ENCODE measurements at places on chromosomes 7 and 10.

DNA sequence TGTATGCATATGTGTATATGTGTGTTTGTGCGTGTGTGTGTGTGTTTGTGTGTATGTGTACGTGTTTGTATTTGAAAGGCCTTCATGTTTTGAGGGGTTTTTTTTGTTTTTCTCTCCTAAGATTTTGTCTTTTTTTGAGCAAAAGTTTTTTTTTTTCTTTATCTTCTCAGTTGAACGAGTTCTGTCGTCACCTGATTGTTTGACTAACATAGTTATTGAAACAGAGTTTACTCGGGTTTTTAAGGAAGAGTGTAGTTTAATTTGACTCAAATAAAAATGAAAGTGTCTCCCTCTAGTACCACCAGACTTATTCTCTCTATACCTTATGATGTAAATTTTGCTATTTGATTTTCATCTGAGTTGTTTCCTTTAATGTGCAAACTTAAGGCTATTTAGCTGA is 73.5 kb downstream of the ST8SIA6 start:
- no peak for DNase-seq

DNA sequence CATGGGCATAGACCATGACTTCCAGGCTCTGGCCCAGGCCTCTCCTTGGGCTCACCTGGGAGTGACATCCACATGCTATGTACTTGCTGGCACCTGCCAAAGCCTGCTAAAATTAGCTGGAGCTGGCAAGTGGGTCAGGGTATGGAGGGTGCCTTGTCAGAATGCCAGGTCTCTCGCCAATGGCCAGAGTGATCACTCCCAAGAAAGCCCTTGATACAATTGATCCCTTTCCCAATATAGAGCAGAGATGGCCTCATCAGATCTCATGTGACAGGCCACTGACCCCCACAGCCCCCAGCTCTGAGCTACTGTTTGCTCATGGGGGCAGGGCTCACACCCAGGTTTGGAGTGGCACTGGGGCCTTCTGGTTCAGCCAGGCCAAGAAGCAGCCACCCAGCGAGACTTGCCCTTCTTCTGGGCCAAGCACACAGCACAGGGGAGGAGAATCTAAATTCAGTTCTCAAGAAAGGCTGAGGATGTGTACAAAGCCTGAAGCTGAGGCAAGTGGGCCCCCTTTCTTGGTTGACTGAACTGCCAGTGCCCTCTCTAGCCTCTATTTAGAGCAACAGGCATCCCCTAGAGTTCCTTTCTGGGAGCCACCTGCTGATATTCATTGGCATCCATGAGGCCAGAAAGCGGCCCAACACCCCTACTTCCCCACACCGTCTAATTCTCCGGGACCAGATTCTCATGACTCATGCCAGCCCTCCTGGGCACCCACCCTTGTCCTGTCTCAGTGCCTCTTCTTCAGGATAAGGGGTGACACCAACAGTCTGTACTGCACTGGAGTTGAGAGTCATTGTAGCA is 18.9 kb upstream of the MYL7 start:
- DNase-seq, result no peak

GRCh38 chr7:106914018-106914607 is 49.0 kb downstream of the PIK3CG start:
- DNase-seq, result peak; percentile 16

DNA sequence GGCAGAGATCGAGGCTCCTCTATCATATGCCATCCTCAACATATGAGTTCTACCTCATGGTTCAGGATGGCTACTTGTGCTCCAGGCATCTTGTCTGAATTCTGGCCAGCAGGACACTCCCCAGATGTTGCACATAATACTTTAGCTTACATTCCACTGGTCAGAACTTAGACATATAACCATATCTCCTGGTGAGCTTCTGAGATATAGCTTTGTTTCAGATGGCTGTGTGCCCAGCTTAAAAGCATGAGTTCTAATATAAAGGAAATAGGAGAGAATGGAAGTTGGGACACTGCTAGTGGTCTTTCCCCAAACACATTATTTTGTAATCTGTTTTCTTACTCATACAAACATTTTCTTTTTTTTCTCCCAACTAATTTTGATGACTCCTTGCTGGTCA is 50.8 kb upstream of the IFRD1 start:
- DNase-seq, result peak; percentile 35

GRCh38 chr10:3786295-3787015 is 1.4 kb upstream of the KLF6 start:
- DNase-seq, result no peak

GRCh38 chr10:99551158-99551557 is 18.4 kb downstream of the NKX2-3 start:
- DNase-seq, result peak; percentile 39

- no peak for DNase-seq
Observed at GRCh38 chr10:33721509-33721908, 387.0 kb upstream of the NRP1 start.

DNA sequence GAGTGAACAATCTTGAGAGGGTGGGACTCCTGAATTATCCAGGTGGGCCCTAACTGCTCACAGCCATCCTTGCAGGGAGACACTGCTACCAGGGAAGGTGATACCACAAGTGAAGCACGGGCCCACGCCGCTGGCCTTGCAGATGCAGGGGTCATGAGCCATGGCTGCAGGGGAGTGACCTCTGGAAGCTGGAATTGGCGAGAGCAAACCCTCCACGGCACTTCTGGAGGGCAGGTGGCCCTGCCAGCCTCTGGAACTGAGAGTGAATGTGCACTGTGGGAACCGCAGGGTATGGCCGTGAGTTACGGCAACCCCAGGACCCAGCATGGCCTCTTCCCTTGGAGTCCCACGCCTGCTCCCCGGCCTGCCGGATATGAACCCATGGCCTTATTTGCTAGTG is 37.5 kb downstream of the STK32C start:
- no peak for DNase-seq

GRCh38 chr10:7846591-7846990 is 28.3 kb downstream of the TAF3 start:
- DNase-seq, result peak; percentile 36
